Spleen (tissue), 13 donors: ENCODE measurements at places on chromosomes 4 and X. TPM values are rescaled to one million over a fixed set of nuclear protein-coding genes. Genes with fewer than 3 reads are reported as not detected.
A peak's percentile ranks its signal among the peaks of the same experiment; 100 is the strongest.

GRCh38 chr4:142124874-142125273, 488.5 kb downstream of the IL15 start:
- H3K27ac ChIP-seq = no peak overlapping the region
- no peaks in the 10 kb centered on the region for H3K4me1 ChIP-seq
- no peaks in the 10 kb centered on the region for H3K36me3 ChIP-seq
- DNase-seq = no peak

DNA sequence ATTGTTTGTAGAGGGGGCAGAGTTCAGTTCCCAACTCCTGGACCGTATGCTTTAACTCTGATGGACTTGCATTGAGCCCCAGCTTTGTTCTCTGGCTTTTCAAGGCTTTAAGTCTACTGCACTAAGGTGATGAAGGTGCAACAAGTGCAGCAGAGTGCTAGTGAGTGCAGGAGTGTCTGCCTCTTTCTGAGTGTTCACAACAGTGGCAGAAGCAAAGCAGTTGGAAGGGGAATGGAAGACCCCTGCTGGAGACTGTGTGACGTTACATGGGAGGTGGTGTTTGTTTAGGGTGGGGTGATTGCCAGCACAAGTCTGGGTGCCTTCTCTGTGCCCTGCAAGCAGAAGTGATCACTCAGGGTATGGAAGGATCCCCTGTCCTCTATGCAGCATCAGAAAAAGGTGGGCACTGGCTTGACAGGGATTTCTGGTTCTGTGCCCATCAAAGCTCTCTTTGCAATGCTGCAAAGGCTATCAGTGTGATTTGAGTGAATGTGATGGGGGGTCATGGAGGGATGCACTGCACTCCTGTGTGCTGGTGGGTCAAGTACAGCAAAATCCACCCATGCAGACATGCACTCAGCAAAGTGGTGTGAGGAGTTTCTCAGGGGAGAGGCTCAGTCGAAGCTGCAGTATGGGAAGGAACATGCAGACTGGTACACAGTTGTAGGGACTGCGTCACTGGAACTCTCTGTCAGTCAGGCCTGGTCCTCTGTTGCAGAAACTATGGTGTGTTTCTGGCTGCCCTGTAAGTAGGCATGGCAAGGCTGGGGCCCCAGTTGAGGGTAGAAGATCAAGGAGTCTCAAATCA, 70.9 kb upstream of the UGT2B7 start:
- DNase-seq = peak; percentile 43
- no peaks in the 10 kb centered on the region for H3K36me3 ChIP-seq
- no peak overlapping the region for H3K27ac ChIP-seq
- H3K4me1 ChIP-seq = no peaks in the 10 kb centered on the region
- no peaks in the 10 kb centered on the region for H3K27me3 ChIP-seq
- H3K4me3 ChIP-seq = no peak overlapping the region

DNA sequence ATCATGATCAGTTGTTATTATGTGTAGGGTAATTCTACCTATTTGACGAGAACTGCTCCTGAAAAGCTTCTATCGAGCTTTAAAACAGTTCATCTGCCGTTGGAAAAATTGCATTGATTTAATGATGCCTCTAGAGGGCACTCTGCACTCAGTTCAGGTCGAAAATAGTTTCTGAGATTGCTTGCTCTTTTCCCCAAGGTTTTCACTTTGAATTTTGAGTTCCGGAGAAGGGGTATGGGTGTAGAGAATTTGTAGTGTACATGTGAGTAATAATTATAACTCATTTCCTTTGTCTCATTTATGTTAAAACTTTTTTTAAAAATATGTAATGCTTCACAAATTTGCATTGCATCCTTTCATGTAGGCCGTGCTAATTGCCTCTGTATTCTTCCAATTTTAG, 28.4 kb upstream of the TNIP3 start:
- no peak overlapping the region for H3K4me3 ChIP-seq
- H3K27ac ChIP-seq = no peak overlapping the region
- no peak for DNase-seq
- H3K27me3 ChIP-seq = no peaks in the 10 kb centered on the region
- H3K36me3 ChIP-seq = no peaks in the 10 kb centered on the region
- H3K4me1 ChIP-seq = peaks cover 18% of the 10 kb centered on the region

GRCh38 chrX:71935476-71935875, 24.8 kb downstream of the NHSL2 start:
- no peaks in the 10 kb centered on the region for H3K36me3 ChIP-seq
- no peaks in the 10 kb centered on the region for H3K4me1 ChIP-seq
- no peak overlapping the region for H3K4me3 ChIP-seq
- H3K27ac ChIP-seq = no peak overlapping the region
- DNase-seq = no peak

DNA sequence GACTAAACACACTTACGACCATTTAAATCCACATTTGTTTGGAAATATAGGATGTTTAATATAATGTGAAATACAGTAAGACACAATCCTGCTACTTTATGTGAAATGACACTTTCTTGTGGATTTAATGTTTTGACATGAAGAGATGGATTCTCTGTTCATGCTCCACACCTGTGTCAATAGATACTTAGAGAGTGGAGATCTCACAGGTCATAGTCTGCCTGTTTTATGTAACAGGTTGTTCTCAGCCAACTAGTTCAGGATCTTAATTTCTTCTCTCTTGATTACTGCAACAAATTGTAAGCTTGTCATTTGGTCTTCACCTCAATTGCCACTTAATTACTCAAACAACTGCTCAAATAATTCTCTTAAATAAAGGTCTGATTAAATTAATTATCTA, 1621.2 kb downstream of the PCDH7 start:
- no peaks in the 10 kb centered on the region for H3K4me1 ChIP-seq
- no peak for DNase-seq
- H3K27ac ChIP-seq = no peak overlapping the region
- no peaks in the 10 kb centered on the region for H3K27me3 ChIP-seq
- no peak overlapping the region for H3K4me3 ChIP-seq

DNA sequence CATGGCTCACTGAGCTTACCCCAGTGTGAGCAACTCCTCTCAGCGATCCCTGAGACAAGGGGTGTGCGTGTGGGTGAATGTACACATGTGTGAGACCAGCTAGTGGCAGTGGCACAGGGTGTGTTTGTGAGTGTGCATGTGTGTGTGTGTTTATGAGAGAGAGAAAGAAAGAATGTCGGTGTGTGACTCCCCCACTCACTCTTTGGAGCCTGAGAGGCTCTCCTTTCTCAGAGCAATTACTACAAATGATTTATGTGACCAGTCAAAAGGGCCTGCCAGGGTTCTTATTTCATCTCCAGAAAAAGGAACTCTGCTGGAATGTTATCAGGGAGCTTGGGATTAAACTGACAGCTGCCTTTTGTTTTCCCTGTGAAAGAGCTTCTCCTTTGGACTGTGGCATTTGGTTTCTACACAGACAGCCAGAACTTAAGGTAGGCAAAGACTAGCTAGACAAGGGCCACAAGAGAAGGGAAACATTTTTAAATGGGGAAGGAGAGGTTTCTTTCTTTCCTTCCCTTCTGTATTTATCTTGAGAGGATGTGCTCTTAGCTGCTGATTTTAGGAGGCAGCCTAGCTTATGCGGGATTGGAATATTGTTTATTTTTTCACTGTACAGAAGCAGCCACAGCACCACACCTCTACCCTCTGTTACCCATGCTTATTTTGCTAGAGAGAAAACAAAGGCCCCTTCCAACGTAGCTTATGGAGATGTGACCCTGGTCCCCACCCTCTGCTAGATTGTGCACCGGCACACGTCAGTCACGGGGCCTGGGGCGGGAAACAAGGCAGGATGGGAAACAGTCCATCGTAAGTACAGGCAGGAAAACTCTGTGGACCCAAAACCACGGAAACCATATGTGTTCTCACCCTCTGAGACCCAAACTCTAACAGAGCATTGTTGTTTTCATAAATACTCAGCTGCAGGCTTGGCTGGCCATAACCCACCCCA, 143.5 kb downstream of the MGST2 start:
- H3K27me3 ChIP-seq = no peaks in the 10 kb centered on the region
- peak overlapping the region; percentile 0 for H3K27ac ChIP-seq
- H3K4me3 ChIP-seq = no peak overlapping the region
- H3K36me3 ChIP-seq = no peaks in the 10 kb centered on the region
- no peak for DNase-seq

GRCh38 chr4:165433529-165433928, 54.7 kb downstream of the CPE start:
- no peak overlapping the region for H3K27ac ChIP-seq
- no peaks in the 10 kb centered on the region for H3K27me3 ChIP-seq
- no peaks in the 10 kb centered on the region for H3K36me3 ChIP-seq
- DNase-seq = no peak
- H3K4me3 ChIP-seq = no peak overlapping the region

DNA sequence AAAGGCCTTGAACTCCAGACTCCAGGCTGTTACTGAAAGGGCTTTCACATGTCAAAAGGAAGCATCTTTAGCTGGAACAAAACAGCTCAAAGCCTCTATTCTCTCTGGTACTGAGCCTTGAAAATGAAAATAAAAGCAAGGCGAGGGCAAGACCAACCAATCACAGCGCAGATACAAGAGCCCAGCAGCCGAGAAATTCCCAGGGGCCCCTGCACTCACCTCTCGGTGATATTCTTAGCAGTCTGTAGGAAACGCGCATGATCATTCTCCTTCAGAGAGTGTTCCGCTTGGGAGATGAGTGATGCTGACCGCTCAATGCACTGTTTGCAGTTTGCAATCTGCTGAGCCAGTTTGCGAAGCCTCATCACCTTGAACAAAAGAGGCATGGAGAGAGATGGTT, 138.1 kb downstream of the MID1 start:
- no peak overlapping the region for H3K4me3 ChIP-seq
- no peaks in the 10 kb centered on the region for H3K27me3 ChIP-seq
- no peaks in the 10 kb centered on the region for H3K4me1 ChIP-seq
- DNase-seq = no peak

DNA sequence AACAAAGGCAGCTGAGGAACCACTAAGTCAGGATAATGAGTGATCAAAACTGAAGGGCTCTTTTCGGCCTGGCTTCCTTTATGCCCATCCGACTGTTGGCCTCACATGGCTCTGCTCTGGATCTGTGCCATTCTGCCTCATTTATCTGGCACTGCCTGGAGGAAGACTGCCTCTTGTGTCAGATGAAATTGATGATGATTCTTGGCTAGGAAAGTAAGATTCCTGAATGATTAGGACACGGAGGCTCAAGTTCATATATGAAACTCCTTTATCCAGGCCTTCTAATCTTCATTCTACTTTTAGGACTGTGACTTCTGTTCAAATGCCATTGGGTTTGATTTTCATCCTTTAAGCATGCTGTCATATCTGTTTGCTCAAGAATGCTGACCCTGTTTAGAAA, 475.4 kb upstream of the RPS6KA3 start:
- H3K36me3 ChIP-seq = no peaks in the 10 kb centered on the region
- H3K27ac ChIP-seq = no peak overlapping the region
- no peak overlapping the region for H3K4me3 ChIP-seq

DNA sequence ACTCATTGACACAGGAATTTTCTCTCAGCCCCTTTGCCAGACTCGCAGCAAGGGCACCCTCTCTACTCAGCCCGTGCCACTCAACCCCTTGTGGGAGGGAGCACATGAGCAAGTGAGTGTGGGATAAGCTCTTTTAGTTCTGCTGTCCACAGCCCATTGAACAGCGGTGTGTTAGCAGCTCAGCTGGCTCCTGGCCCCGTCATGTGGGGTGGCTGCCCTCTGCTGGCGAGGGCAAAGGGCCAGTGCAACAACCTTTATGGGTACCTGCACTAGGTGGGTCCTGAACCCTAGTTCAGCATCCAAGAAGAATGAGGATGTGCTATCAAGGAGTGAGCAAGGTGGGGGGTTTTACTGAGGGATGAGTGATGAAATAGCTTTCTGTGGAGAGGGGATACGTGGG, 85.0 kb upstream of the ZNF81 start:
- H3K4me3 ChIP-seq = no peak overlapping the region
- no peaks in the 10 kb centered on the region for H3K4me1 ChIP-seq
- H3K27ac ChIP-seq = no peak overlapping the region
- H3K27me3 ChIP-seq = peaks cover 25% of the 10 kb centered on the region

GRCh38 chr4:4384837-4385236, 2.1 kb upstream of the NSG1 start:
- H3K4me3 ChIP-seq = no peak overlapping the region
- H3K27me3 ChIP-seq = peaks cover 87% of the 10 kb centered on the region
- no peak for DNase-seq
- H3K4me1 ChIP-seq = peaks cover 38% of the 10 kb centered on the region
- no peak overlapping the region for H3K27ac ChIP-seq

DNA sequence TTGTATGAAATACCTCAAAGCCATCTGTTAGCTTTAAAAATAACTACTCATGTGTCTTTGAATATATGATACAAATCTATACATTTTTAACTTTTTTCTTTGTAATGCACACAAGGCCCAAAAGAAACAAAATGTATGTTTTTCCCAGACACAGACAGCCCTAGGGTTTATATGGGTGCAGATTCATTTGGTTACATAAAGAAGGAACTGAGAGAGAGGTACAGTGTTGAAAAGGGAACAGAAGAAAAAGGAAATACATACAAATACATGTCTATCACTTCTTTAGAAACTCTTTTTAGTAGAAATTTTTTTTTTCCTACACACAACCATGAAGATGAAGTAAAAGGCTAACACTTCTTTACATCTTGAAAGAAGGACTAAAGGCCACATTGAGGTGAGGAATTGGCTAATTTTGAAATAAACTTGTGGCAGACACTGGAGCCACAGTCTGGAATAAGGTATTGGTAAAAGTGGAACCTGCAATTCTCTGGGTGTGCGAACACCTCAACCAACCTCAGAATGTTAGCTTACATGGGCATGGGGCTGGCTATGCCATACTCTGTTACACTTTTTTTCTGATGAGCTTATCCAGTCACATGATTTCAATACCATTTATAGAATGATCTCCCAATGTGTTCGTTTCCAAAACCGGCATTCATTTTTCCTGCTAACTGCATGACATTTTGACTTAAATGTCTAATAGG, 67.9 kb downstream of the FAM47C start:
- H3K27me3 ChIP-seq = peaks cover 7% of the 10 kb centered on the region
- H3K4me1 ChIP-seq = no peaks in the 10 kb centered on the region
- H3K4me3 ChIP-seq = no peak overlapping the region
- H3K36me3 ChIP-seq = no peaks in the 10 kb centered on the region

RTL3 gene
- total RNA-seq = not detected

TASL gene
- total RNA-seq = 13.8 TPM

WDR17 gene
- total RNA-seq = 4.7 TPM

HNRNPD gene
- 207 TPM for total RNA-seq

NDST4 gene
- 7.7 TPM for total RNA-seq

SULT1E1 gene
- not detected for total RNA-seq
